ENCODE measurements at places on chromosomes 13 and 19. TPM values are rescaled to one million over a fixed set of nuclear protein-coding genes. Genes with fewer than 3 reads are reported as not detected.

DNA sequence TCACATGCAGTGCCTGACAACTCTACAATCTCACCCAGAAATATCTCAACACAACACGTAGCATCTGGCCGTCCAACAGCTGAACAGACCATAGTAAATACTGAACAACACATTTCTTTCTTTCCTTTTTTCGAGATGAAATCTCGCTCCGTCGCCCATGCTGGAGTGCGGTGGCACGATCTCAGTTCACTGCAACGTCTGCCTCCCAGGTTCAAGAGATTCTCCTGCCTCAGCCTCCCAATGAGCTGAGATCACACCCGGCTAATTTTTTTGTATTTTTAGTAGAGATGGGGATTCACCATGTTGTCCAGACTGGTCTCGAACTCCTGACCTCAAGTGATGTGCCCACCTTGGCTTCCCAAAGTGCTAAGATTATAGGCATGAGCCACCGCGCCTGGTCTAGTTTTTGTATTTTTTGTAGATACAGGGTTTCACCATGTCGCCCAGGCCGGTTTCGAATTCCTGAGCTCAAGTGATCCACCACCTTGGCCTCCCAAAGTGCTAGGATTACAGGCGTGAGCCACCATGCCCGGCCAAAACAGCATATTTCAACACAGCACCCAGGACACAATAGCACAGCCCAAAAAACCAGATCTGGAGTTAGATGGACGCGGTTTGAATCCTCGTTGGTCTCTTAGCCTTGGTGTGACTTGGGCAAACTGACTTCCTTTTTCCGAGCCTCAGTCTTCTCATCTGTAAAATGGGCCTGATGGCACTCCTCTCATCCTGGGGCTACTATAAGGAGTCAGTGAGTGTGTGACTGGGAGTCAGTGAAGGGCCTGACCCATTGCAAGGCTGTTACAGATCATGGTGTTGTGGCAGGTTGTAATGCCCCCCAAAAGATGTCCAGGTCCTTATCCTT is 22.6 kb downstream of the CYP2A6 start:
- H3K4me1 ChIP-seq, result peaks cover 26% of the 10 kb centered on the region
- peaks cover 2% of the 10 kb centered on the region for H3K36me3 ChIP-seq

RPL36 gene
- 1,509 TPM for total RNA-seq

DNA sequence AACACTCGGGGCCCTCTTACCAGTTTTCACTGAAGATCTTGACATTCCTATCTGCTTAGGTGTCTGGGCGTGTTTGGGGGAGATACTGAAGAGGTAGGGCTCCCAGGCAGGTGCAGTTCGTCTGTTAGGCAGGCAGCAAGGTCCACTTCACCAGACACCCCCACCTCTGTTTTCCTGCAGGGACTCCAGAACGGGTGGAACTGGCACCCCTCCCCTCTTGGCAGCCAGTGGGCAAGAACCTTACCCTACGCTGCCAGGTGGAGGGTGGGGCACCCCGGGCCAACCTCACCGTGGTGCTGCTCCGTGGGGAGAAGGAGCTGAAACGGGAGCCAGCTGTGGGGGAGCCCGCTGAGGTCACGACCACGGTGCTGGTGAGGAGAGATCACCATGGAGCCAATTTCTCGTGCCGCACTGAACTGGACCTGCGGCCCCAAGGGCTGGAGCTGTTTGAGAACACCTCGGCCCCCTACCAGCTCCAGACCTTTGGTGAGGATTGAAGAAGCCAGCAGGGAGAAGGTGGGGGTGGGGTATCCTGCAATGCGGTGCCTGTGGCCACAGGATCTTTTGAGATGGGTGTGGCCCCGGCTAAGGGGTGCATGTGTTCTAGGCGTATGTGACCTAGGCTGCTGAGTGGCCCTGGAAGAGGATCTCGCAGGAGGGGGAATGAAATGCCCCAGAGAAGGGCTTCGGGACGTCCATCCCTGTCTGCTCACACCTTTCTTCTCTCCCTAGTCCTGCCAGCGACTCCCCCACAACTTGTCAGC is 3.3 kb upstream of the ICAM4 start:
- peaks cover 28% of the 10 kb centered on the region for H3K4me1 ChIP-seq
- H3K27ac ChIP-seq, result no peak overlapping the region
- H3K27me3 ChIP-seq, result peaks cover 18% of the 10 kb centered on the region

- no peaks in the 10 kb centered on the region for H3K36me3 ChIP-seq
- peaks cover 23% of the 10 kb centered on the region for H3K4me1 ChIP-seq
- H3K27me3 ChIP-seq, result peaks cover 60% of the 10 kb centered on the region
- no peak overlapping the region for H3K4me3 ChIP-seq
- no peak overlapping the region for H3K27ac ChIP-seq
- DNase-seq, result no peak
These were observed 4.4 kb downstream of the GPR4 start for GRCh38 chr19:45597425-45598111.

ZNF429 gene
- 9.2 TPM for total RNA-seq
